ENCODE measurements at places on chromosomes 13 and 19. TPM values are rescaled to one million over a fixed set of nuclear protein-coding genes. Genes with fewer than 3 reads are reported as not detected.
A peak's percentile ranks its signal among the peaks of the same experiment; 100 is the strongest.

DNA sequence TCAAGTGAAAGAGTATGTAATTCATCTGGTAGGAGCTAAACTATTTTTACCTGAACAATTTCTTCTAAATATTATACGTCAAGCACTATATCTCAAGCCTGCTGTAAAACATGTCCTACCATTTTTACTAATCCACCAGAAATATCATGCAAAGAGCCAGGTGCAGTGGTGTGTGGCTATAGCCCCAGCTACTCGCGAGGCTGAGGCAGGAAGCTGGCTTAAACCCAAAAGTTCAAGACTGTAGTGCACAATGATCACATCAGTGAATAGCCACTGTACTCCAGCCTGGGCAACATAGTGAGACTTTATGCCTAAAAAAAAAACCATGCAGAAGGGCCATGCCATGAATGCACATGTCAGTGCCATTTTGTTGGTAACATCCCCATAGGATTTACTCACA, 20.7 kb upstream of the CLN5 start:
- H3K27ac ChIP-seq = no peak overlapping the region
- no peaks in the 10 kb centered on the region for H3K27me3 ChIP-seq
- peaks cover under 1% of the 10 kb centered on the region for H3K4me1 ChIP-seq
- DNase-seq = no peak
- no peaks in the 10 kb centered on the region for H3K36me3 ChIP-seq
- no peak overlapping the region for H3K4me3 ChIP-seq

DNA sequence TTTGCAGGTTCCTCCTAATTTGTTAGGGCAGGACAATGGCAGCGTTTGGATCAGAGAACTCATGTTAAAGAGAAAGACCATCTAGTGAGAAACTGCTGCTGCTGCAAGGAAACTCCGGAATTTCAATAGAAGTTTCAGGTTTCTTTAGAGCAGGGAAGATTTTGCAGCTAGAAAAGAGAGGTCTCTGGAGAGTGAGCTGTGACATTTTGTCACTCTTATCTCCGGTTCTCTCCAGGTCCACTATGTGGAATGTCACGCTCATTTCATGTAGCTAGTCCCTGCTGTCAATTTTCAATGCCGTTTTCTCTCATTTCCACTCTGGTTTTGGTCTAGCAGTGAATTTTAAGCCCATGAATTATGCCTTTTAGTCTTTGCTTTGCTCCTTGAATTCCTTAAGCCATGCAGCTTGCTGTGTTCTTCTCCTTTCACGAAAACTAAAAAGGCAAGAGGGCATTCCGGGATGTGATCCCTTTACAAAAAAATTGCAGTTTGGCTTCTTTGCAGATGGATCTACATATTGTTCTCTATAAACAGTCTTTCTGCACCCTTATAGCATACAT, 46.7 kb upstream of the POSTN start:
- H3K4me1 ChIP-seq = no peaks in the 10 kb centered on the region
- no peak for DNase-seq
- no peak overlapping the region for H3K4me3 ChIP-seq
- H3K36me3 ChIP-seq = no peaks in the 10 kb centered on the region

GRCh38 chr13:73943965-73944233, 190.3 kb downstream of the KLF12 start:
- no peaks in the 10 kb centered on the region for H3K36me3 ChIP-seq
- H3K27ac ChIP-seq = no peak overlapping the region
- H3K27me3 ChIP-seq = no peaks in the 10 kb centered on the region
- H3K4me3 ChIP-seq = no peak overlapping the region
- H3K4me1 ChIP-seq = no peaks in the 10 kb centered on the region

DNA sequence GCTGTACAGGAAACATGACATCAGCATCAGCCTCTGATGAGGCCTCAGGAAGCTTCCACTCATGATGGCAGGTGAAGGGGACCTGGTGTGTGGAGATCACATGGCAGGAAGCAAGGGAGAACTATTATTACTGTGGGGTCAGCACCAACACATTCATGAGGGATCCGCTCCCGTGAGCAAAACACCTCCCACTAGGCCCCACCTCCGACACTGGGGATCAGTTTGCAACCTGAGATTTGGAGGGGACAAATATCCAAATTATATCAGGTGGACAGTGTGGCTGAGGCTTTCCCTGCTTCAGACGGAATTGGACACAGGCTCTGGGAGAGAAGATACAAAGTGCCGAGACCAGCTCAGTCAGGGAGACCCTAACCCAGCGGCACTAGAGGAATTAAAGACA, 5.7 kb upstream of the ZNF792 start:
- no peak for DNase-seq
- no peak overlapping the region for H3K27ac ChIP-seq
- no peaks in the 10 kb centered on the region for H3K36me3 ChIP-seq
- no peaks in the 10 kb centered on the region for H3K27me3 ChIP-seq

- H3K27me3 ChIP-seq = no peaks in the 10 kb centered on the region
- H3K27ac ChIP-seq = no peak overlapping the region
These were observed 477.1 kb upstream of the SGCG start for GRCh38 chr13:22703601-22704209.

DNA sequence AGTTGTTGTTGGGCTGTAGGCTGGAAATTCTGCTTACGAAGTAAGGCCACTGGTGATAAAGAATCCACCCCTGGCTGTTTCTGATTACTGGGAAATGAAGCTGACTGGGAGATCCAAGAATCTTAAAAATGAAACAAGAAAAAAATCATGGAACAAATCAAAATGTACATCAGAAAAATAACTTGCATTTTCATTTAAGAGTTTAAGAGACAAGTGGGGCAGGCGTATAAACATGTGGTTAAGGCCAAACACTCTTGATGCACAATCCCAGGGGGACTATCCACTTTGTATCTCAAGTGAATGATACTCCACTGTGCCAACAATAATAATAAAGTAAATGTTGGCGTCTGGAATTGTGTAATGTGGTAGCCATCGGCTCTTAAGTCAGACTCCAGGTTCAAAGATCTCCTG, 24.6 kb downstream of the ZMYM5 start:
- H3K4me3 ChIP-seq = no peak overlapping the region
- no peaks in the 10 kb centered on the region for H3K4me1 ChIP-seq
- DNase-seq = no peak
- H3K27ac ChIP-seq = no peak overlapping the region

DNA sequence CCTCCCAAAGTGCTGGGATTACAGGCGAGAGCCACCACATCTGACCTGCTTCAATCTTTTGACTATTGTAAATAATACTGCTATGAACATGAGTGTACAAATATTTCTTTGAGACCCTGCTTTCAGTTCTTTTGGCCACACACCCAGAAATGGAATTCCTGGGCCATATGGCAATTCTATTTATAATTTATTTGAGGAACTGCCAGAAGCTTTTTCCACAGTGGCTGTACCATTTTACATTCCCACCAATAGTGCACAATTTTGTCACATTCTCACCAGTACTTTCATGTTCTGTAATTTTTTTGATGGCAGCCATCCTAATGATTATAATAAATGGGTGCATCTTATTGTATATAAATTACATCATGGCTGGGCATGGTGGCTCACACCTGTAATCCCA, 13.7 kb upstream of the FCER2 start:
- H3K27ac ChIP-seq = no peak overlapping the region
- no peak for DNase-seq
- H3K4me1 ChIP-seq = no peaks in the 10 kb centered on the region

DNA sequence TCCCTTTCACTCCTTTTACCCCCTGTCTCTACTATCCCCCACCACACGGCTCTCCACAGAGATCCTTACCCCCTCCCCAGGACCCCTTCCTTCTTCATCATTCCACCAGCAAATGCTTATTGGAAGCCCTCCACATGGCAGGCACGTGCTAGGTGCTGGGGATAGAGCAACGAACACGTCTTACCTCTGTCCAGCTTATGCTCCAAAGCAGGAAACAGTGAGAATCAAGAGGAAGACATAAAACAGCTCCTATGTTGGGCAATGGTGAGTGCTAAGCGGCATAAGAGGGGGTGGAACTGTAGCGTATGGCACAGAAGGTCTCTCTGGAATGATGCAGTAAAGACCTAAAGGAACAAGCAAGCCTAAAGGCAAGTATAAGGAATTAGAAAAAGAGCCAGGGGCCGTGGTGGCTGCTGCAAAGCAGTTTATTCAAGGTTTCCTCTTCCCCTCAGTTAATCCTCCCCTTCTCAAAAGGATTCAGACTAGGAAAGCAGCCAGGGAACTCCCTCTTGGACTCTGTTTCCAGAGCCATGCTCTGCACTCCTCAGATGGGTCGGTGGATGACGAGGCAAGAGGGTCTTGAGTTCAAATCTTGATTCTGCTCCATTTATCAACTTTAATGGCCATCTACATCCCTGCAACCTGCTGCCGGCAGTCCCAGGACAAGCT, 289.4 kb downstream of the FOXO1 start:
- H3K27ac ChIP-seq = no peak overlapping the region
- H3K27me3 ChIP-seq = no peaks in the 10 kb centered on the region
- no peaks in the 10 kb centered on the region for H3K4me1 ChIP-seq
- H3K36me3 ChIP-seq = no peaks in the 10 kb centered on the region

GRCh38 chr19:46441866-46442265, 13.1 kb upstream of the PNMA8C start:
- no peak for DNase-seq
- H3K4me3 ChIP-seq = no peak overlapping the region
- H3K36me3 ChIP-seq = no peaks in the 10 kb centered on the region
- H3K27ac ChIP-seq = peak overlapping the region; percentile 56
- no peaks in the 10 kb centered on the region for H3K27me3 ChIP-seq

- DNase-seq = peak; percentile 59
- H3K27me3 ChIP-seq = no peaks in the 10 kb centered on the region
- H3K36me3 ChIP-seq = no peaks in the 10 kb centered on the region
- no peak overlapping the region for H3K27ac ChIP-seq
These were observed 108.3 kb downstream of the DOCK9 start for GRCh38 chr13:98869408-98870090.

GRCh38 chr13:73861136-73861535, 273.1 kb downstream of the KLF12 start:
- H3K4me3 ChIP-seq = no peak overlapping the region
- DNase-seq = no peak
- no peak overlapping the region for H3K27ac ChIP-seq
- H3K27me3 ChIP-seq = no peaks in the 10 kb centered on the region

DNA sequence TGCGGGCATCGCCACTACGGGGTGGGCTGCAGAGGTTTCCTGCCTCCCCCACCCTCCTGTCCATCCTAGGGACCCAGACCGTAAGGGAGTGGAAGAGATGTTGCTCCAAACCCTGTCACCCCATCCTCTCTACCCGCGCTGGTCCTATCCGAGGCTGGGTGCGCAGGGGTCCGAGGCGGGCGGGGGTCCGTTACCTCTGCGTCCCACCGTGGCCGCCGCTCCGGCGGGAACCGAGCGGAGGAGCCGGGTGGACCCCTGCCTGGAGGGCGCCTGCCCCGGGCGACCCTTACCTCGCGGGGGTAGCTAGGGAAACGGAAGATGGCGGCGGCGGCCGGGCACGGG, at the start of gene DGKH:
TSS of gene DGKH (plus strand) at position 307 of the 342 bp plus-strand sequence. CDS start 126 bp downstream, outside the sequence.
- no peaks in the 10 kb centered on the region for H3K4me1 ChIP-seq
- DNase-seq = no peak
- H3K27ac ChIP-seq = peak within 1 kb of the TSS; percentile 85
- no peaks in the 10 kb centered on the region for H3K27me3 ChIP-seq

- no peaks in the 10 kb centered on the region for H3K36me3 ChIP-seq
- H3K4me1 ChIP-seq = no peaks in the 10 kb centered on the region
- no peak for DNase-seq
- H3K27me3 ChIP-seq = no peaks in the 10 kb centered on the region
- H3K4me3 ChIP-seq = no peak overlapping the region
- no peak overlapping the region for H3K27ac ChIP-seq
These were observed 22.1 kb downstream of the SIGLEC7 start for GRCh38 chr19:51164215-51164614.

- H3K36me3 ChIP-seq = no peaks in the 10 kb centered on the region
- no peak for DNase-seq
- peaks cover 8% of the 10 kb centered on the region for H3K4me1 ChIP-seq
- peak overlapping the region; percentile 44 for H3K4me3 ChIP-seq
These were observed 51.2 kb downstream of the COLGALT1 start for GRCh38 chr19:17606590-17607185.

GRCh38 chr13:20425819-20426219, 99.8 kb downstream of the CRYL1 start:
- DNase-seq = no peak
- H3K4me3 ChIP-seq = no peak overlapping the region
- no peak overlapping the region for H3K27ac ChIP-seq
- no peaks in the 10 kb centered on the region for H3K27me3 ChIP-seq
- no peaks in the 10 kb centered on the region for H3K4me1 ChIP-seq

GRCh38 chr19:4773047-4773640, 18.4 kb upstream of the FEM1A start:
- H3K4me3 ChIP-seq = no peak overlapping the region
- no peak overlapping the region for H3K27ac ChIP-seq
- H3K27me3 ChIP-seq = no peaks in the 10 kb centered on the region

GRCh38 chr13:110683203-110683883, 22.6 kb downstream of the CARS2 start:
- H3K4me1 ChIP-seq = no peaks in the 10 kb centered on the region
- H3K27ac ChIP-seq = peak overlapping the region; percentile 32
- H3K36me3 ChIP-seq = peaks cover 69% of the 10 kb centered on the region

DNA sequence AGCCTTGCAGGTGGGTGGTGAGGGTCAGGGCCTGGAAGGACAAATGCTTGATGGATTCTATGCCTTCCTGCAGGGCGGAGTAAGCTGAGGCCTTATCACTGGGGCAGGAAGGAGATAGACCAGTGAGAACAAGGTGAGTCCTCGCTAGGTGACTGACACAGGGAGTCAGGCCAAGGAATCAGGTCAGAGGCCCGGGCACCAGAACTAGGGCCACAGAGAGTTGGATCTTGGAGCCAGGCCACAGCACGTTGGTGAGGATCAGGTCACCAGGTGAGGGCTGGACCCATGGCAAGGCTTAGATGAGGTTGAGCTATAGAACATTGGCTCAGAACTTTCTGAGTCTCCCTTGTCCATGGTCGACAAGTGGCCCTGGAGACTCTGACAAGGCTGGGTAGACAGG, 328.2 kb downstream of the FOXO1 start:
- no peaks in the 10 kb centered on the region for H3K4me1 ChIP-seq
- no peak overlapping the region for H3K4me3 ChIP-seq
- H3K36me3 ChIP-seq = no peaks in the 10 kb centered on the region
- H3K27ac ChIP-seq = no peak overlapping the region
- no peak for DNase-seq
- H3K27me3 ChIP-seq = no peaks in the 10 kb centered on the region

The SIRT2 gene
- 50.3 TPM for polyA plus RNA-seq

The ZNF790 gene
- 2.7 TPM for polyA plus RNA-seq

The HTR2A gene
- polyA plus RNA-seq = 0.08 TPM

The PSG2 gene
- polyA plus RNA-seq = not detected

The ZNF600 gene
- polyA plus RNA-seq = 9.7 TPM

The PPP5C gene
- 135 TPM for polyA plus RNA-seq

Data from adrenal gland (tissue), 19 donors.